ENCODE measurements at places on chromosomes 16 and 17.

GRCh38 chr16:89826531-89827382, 1.5 kb upstream of the SPIRE2 start:
- no peak for DNase-seq

- DNase-seq = no peak
Measured at GRCh38 chr17:62098623-62099231, 33.6 kb upstream of the MED13 start.

DNA sequence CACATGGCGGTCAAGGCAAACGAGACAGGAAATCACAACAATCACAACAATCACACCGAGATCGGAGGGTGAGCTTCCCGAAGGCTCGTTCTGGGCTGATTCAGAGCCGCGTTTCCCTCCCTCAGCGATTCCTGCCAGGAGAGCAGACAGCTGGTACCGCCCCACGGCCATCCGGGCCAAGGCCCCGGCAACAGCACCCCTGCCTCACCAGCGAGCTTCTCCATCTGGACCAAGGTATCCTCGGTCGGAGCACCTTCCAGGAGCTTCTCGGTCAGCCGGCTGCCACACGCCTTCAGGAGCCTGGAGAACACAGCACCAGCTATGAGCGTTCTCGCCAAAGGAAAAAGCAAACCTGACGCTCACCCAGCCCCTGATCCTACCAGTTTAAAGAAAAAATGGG, 15.2 kb upstream of the PLD6 start:
- no peak for DNase-seq

DNA sequence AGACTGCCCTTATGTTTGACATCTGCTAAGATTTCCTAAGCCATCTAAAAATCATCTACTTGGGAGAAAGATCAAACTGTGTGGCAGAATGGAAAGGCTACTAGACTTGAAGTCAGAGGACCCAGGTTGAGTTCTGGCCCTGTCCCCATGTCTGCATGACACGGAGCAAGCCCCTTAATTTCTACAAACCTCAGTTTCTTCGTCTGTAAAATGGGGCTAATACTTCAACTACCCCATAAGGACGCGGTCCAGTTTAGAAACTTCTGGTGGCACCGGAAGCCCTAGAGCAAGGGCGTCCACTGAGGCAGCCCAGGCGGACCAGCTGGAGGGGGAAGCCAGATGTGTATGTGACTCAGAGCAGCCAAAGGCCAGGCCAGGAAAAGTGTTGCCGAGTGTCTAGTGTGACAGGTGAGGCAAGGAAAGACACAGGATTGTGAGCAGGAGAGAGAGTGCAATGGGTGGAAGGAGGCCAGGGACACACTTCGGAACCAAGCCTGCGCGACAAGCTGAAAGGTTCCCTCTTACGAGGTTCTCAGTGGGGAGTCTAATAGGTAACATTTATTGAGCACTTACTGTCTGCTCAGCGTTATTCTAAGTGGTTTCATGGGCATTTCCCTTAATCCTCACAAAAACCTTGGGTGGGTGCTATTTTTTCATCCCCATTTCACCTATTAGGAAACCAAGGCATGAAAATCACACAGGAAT, 17.8 kb upstream of the PITPNM3 start:
- no peak for DNase-seq

DNA sequence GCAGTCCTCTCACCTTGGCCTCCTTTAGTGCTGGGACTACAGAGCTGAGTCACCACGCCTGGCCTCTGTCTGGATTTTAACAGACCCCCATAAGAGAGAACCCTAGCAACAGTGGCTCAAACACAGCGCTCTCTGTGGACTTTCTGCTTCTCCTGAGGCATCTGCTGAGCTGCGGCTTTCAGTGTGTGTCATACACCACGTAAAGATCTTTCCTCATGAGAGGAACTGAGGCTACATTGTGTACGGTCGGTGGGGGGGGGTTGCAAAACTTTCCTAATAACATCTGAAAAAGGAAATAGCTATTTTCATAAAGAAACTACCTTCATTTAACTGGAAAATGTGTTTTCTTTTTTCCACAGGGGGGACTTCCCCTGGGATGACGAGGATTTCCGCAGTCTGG, 32.9 kb downstream of the DEF8 start:
- no peak for DNase-seq

DNA sequence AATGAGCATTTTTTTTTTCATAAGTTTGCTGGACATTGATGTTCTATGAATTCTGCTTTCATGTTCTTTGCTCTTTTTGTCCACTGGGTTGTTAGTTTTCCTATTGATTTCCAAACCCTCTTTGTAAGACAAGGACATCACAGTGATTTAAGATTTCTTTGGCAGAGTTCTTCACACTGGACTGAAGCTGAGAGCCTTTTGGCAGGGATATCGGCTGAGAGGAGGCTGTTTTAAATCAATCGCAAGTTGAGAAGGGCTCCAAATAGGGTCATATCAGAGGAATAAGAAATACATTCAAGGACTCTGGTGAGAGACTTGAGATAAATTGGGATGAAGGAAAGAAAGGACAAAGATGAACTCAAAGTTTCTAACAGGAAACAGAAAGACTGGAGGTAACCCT, 165.8 kb upstream of the AXIN2 start:
- DNase-seq = no peak

- peak; percentile 71 for DNase-seq
Measured at GRCh38 chr16:82263521-82264143, 93.6 kb upstream of the MPHOSPH6 start.

DNA sequence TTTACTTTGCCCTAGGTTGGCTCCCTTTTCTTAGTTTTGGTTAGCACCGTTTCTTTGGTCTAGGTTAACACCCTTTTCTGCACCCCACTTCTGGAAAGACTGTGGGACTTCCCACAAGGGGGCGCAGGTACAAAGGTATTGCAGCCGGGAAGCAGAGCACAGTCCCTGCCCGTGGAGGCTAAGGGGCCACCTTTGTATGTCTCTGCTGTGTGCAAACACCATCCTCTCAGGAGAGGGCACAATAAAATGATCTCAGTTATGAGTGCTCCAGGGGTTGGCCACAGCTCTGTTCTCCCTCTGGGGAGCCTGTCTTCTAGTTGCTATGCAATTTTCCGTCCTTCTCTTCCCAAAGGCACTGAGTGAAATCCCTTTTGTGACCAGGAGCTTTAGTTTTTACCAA, 28.4 kb upstream of the TMC5 start:
- DNase-seq = peak; percentile 11

DNA sequence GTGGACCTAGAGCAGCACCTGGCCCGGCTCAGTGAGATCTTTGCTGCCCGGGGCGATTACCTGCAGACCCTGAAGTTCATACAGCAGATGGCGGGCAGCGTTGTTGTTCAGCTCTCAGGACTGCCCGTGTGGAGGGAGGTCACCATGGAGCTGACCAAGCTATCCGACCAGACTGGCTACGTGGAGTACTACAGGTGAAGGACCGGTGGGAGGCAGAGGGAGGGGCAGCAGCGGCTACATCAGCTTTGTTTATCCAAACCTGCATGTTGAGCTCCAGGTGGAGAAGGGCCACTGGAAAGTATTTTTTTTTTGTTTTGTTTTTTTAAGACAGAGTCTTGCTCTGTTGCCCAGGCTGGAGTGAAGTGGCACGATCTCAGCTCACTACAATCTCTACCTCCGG, 23.9 kb downstream of the TTYH2 start:
- no peak for DNase-seq

DNA sequence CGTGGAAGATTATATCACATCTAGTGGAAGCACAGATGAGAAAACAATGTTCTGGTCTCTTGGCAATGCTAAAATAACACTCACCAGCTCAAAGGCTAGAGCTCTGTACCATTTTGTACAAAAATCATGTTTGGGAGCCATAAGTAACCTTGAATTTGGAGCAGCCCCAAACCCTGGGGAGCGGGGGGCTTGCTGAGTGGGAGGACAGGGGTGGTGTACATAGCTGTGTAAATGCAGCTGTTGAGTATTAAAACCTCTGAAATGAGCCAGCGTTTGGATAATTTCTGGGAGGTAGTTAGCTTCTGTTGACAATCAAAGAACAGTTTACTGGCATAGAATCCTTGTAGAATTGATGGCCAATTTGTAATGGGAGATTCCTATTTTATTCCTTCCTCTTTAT, 4.3 kb downstream of the MYH8 start:
- peak; percentile 17 for DNase-seq

DNA sequence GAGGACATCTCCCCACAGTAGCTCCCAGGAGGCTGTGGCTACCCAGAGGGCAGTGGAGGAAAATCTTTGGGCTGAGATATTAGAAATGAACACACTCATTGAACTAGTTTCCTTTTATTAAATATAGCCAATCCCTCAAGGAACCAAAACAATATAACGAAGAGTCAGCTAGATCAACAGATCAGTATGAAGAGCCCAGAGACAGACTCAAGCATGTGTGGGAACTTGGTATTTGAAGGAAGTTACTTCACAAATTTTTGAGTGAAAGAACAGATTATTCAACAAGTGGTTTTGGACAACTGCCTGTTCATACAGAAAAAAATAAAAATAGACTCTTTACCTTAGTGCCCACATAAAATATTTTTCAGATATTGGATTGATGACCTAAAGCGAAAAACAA, 183.6 kb upstream of the PMFBP1 start:
- no peak for DNase-seq

DNA sequence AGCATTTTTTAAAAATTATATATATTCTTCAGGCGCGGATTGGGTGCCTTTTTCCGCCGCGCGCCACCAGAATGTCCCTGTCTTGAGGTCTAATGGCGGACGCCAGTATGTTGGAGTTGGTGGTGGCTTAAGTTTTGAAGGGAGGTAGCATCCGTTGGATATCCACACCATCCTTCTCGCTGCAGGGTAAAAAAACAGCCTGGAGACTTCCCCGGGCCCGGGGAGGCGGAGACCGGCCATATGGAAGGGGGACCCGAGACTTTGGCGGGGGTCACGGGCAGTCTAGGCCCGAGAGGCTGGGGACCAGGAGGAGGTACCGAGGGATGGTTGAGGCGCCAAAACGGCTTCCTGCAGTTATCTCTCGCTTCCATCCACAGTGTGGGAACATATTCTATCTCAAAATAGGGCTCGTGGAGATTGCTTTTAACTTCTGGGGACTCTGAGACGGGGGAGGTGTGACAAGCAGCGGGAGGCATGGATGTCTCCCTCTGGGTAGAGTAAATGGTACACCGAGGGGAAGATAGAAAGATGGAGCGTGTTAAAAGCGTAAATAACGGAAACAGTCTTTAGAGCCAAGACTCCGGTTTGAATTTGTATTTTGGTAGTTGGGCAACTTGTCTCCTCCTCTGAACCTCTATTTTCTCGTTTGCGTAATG, at the start of gene SF3B3:
TSS of gene SF3B3 (plus strand) at position 74 of the 656 bp plus-strand sequence. CDS start 2,841 bp downstream, outside the sequence.
- DNase-seq = no peak

DNA sequence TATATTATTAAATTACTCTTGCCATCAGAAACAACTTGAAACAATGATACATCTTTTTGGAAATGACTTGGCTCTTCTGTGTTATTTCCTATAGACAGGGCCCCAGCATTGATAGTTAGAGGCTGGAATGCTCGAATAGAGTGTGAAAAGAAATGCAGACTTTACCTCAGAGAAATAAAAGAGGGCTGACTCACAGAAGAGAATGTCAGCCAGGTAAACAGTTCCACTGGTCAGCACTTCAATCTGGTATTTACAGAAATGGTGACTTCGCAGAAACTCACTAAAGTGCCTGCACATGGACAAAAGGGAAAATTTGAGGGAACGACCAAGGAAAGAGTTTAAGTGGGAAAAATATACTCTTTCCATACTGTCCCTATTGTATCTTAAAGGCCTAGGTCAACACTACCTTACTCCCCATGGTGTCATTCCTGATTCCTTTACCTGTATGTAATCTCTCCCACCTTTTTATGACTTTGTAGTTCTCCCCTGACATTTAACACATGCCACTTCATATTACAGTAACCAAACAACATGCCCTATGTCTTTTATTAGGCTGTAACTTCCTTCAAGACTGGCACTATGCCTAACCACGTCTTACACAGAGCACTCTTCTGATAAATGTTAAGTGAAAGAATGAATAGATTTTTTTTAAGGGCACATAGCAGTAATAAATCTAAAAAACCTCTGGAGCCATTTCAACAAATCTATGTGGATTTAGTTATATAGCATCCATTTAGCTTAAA, 36.7 kb downstream of the AKAP10 start:
- DNase-seq = no peak

GRCh38 chr17:35745246-35745645, 7.8 kb downstream of the GAS2L2 start:
- DNase-seq = no peak

GRCh38 chr17:74598346-74599022, 6.4 kb upstream of the CD300LD start:
- DNase-seq = no peak

DNA sequence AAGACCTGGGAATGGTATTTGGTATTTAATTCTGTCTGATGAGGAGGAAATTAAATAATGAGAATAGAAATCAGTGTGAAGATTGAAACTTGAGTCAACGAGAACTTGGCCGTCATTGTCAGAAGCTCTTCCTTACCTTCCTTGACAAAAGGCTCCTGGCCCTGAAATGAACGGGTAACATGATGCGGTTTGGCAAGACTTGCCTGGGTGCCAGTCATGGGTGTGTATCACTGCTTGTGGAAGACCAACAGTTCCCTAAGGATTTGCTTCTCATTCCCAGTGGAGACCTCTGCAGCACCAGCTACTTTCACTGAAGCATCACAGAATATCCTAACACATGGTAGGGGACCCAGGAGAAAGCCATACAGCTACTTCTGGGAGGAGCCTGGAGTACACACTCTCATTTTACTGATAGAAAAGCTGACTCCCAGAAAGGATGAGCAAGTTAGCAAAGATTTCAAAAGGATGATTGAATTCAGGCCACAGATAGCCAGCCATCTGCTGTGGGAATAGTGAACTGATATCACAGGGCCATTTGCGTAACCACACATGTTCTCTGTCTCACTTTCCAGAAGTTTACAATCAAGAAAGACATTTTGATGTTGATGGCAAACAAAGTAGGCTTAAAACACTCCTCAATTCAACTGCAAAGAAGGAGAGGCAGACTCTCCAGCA, 258.1 kb upstream of the SALL1 start:
- no peak for DNase-seq

Measured in muscle of back (tissue), 13 donors.